ENCODE measurements at places on chromosomes 5 and 9.

DNA sequence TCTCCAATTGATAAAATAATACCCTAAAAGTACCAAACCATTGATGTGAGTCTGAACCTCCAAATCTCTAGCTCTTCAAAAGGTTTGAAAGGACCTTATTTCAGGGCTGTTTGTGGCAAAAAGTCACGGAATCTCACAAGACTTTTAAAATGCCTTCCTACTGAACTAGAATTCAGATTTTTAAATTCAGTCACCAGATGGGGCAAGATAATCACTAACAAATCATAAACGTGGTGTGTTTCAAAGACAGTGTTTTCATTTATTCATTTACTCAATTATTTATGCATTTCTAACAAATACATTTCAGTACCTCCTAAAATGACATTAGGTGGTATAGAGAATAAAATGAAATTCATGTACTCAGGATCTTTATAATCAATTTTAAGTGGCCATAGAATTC is 68.2 kb upstream of the SMC2 start:
- no peak for DNase-seq

- no peak for DNase-seq
These were observed 5.2 kb upstream of the GCNT4 start for GRCh38 chr5:75057561-75057960.

DNA sequence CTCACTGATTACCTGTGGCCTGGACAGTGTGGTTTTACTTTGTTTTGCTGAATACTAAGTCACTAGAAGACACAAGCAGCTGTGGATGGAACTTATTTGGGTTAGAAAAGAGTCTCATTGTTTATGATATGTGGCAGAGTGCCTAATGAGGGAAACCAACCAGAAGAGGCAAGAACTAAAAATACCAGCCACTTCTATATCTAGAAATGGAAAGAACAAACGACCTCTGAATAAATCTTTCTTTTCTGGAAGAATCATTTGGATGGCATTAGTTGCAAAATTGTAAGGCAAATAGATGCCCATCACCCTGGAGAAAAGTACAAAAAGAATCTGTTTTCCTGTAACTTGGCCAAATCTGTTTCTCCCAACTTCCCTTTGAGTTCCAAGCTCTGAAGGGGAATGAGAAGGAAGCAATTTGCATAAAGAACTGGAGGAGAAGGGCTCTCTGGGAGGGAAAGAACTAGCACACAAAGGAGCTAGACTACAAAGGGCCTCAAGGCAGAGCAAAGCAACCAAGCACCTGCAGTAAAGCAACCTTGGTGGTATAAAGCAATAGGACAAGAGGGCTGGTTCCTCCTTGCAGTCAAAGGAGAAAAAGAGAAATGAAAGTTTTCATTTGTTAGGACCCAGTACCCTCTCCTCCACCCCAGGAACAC is 455.4 kb downstream of the CAAP1 start:
- no peak for DNase-seq

DNA sequence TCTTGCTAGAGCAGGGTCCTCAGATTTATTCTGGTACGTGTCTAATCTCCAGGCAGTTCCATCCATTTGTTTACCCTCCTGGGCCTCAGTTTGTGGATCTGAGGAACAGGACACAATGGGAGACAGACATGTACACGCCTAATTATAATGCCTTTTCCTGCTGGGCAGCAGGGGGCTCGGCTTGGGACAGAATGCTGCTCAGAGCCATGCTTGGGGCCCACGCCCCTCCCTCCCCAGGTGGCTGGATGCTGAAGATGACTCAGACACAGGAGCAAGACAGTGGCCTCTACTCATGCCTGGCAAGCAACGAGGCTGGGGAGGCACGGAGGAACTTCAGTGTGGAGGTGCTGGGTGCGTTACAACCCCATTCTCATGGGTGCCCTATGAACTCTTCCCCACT is 72.7 kb upstream of the ASS1 start:
- no peak for DNase-seq

- no peak for DNase-seq
These were observed 35.3 kb downstream of the UBE2QL1 start for GRCh38 chr5:6483880-6484382.

DNA sequence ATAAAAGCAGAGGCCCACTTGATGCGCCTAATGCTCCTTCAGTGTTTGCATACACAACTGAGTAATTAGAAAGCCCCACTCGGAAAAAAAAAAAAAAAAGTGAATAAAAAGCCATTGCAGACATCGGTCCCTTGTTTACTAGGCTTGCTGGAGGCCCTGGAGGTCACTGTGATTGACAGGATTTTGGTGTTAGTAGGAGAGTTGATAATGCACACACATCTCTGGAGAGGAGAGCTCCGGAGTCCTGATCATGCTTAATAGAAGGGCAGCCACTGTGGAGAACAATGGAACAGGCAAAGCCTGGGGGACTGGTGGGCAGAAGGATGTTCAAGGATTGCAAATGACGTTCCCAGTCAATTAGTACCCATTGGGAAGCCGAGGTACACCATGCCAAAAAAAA is 152.5 kb downstream of the EFNA5 start:
- no peak for DNase-seq

GRCh38 chr5:139789845-139790189 is 5.8 kb upstream of the PSD2 start:
- DNase-seq: no peak

DNA sequence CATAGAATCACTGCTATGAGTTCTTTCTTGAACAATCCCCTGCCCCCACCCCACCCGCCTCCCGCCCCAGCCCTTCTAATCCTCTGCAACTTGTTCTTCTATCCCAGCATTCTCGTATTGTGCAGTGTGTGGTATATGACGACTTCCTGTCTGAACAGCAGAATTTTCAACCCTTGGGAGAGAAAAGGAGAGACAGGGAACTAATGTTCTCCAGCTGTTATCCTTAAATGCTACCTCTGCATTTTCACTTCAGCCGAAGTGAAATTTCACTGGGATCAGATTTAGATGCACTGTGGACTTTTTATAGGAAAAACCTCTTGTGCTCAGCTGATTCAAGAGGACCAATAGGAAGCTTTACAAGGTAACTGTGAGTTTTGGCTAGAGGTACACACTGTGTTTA is 2.2 kb downstream of the FBXL7 start:
- no peak for DNase-seq

DNA sequence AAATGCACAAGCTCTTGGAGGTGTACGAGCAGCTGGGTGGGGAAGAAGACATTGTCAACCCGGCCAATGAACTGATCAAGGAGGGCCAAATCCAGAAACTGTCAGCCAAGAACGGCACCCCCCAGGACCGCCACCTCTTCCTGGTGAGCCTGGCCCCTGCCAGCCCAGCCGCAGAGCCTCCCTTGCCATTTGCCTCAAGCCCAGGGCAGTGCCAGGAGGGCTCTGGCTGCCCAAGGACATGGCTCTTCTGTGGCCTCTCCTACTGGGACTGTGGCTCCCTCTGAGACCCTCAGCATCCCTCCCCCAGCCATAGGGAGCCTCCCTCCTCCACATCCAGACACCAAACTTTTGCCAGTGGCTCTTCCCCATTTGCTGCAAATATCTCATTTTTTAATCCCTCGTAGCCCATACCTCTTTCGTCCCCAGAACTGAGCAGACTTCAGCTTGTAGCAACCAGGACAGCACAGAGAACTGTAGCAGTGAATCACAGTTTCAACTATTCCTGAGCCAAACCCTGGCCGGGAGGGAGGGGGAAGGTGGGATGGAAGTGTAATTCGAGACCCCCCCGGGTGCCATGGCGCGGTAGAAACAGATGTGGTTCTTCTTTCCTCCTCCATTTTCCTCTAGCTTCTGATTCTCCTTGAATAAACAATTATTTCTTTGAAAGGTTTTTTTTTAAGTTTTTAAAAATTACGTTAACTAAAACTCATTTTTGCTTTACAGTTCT is 44.5 kb upstream of the SUSD3 start:
- no peak for DNase-seq

GRCh38 chr5:167233507-167234220 is 1057.8 kb upstream of the WWC1 start:
- no peak for DNase-seq

DNA sequence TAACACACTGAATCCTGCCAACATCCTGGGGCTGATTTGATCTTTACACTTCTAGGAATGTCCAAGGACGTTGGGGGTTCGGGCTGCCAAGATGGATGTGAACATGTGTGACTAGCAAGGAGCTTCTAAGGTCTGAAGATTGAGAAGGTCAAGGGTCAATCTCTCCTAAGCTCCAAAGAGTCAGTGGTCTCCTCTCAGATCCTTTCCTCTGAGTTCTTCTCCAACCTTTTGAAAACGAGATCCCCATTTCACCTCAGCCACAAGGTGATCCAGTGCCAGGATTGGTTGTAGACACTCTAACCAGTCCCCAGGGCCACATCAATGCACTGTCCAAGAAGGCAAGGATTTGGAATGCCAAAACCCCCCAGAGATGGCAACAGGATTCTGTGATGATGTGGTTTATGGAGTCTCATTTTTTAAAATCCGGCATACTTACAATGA is 266.8 kb downstream of the NDUFS4 start:
- no peak for DNase-seq

- no peak for DNase-seq
These were observed 67.3 kb downstream of the CRB2 start for GRCh38 chr9:123423311-123423640.

Measured in right renal cortex interstitium (tissue), 3 donors.